Stomach (tissue), 19 donors: ENCODE measurements at places on chromosomes 2 and 18. TPM values are rescaled to one million over a fixed set of nuclear protein-coding genes. Genes with fewer than 3 reads are reported as not detected.

The C2orf68 gene
- total RNA-seq: 12.9 TPM

The ANKRD29 gene
- 2.0 TPM for total RNA-seq

The SNED1 gene
- total RNA-seq: 22.7 TPM

DNA sequence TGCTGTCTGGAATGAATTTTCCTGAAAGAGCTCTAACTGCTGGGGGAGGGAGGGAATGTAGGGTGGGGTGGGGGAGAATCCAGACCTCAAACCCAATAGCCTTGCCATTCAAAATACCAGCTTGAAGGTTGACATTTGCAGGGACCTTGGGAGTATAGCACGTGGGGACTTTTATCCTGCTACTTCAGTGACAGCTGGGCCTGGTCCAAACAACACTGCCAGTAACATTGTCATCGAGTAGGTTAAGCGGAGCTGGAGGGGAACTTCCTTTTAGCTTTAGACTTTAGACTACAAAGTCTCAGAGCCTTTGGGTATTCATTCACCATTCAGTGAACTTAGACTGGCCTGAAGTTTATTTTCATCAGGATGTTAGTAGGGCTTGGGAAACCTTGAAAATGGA lies 248.7 kb downstream of the MEIS1 start:
- no peak overlapping the region for H3K4me3 ChIP-seq
- no peak for DNase-seq
- H3K36me3 ChIP-seq: no peaks in the 10 kb centered on the region
- H3K27me3 ChIP-seq: no peaks in the 10 kb centered on the region
- no peaks in the 10 kb centered on the region for H3K4me1 ChIP-seq
- H3K27ac ChIP-seq: no peak overlapping the region

- no peak overlapping the region for H3K4me3 ChIP-seq
- no peak for DNase-seq
- no peaks in the 10 kb centered on the region for H3K4me1 ChIP-seq
- no peak overlapping the region for H3K27ac ChIP-seq
- H3K36me3 ChIP-seq: no peaks in the 10 kb centered on the region
Measured at GRCh38 chr2:3099145-3099859, 278.3 kb downstream of the EIPR1 start.

DNA sequence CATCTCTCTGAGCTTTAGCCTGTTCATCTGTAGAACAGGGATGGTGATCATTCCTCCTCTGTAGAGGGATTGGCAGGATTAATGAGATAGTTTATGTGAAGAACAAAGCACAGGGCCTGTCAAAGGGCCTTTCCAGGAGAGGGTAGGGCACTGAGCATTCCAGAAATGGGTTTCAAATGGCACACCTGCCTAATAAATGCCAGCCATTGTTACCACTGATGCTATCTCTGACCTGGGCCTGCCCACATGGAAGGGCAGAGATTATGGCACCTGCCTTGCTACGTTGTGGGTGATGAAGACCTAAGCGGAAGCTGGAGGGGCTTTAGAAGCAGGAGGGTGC lies 31.0 kb upstream of the GMPPA start:
- H3K4me1 ChIP-seq: peaks cover 50% of the 10 kb centered on the region
- DNase-seq: no peak
- H3K27ac ChIP-seq: no peak overlapping the region
- H3K4me3 ChIP-seq: no peak overlapping the region

DNA sequence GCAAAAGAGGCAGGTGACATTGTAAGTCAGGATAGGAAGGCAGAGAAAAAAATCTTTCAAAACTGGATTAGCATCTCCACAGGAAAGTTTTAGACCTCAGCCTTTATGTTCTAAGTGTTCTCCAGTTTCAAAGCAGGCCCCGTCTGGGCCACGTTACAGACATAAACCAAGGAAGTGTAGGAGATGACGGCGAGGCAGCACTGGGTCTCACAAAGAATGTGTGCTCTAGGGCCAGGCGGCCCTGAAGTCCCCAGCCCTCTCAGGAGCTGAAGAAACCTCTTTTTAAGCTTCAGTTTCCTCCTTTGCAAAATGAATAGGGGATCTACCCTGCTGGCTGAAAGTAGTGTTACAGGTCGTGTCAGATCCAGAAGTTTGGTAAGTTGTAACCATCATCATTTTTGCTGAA lies 81.7 kb downstream of the SPRED2 start:
- no peaks in the 10 kb centered on the region for H3K36me3 ChIP-seq
- no peaks in the 10 kb centered on the region for H3K27me3 ChIP-seq
- no peak for DNase-seq
- peak overlapping the region; percentile 11 for H3K27ac ChIP-seq
- no peak overlapping the region for H3K4me3 ChIP-seq

GRCh38 chr18:59453468-59453961 lies 94.5 kb upstream of the LMAN1 start:
- no peak overlapping the region for H3K4me3 ChIP-seq
- no peaks in the 10 kb centered on the region for H3K27me3 ChIP-seq
- H3K36me3 ChIP-seq: no peaks in the 10 kb centered on the region
- H3K27ac ChIP-seq: no peak overlapping the region
